CD4-positive, alpha-beta T cell treated with Interleukin-4 for 1 hour (primary cell): ENCODE measurements at places on chromosomes 2 and 18.

DNA sequence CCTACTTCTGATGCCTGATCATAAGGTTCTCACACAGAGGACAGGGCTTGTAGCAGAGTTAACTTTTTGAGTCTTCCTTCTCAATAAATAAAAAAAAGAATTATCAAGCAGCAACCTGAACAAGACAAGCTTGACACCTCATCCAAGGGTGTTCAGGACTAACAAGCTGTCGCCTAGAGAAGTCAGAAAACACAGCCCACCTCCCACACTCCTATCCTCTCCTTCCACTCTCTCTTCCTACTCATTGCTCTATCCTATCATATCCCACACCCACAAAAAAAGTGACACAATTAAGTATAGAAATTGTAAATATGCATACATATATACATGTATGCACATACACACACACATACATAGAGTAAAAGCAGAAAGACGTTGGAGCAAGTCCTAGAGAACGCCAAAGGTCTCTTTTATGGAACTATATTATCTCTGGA lies 5.4 kb downstream of the NBAS start:
- no peak for DNase-seq

- DNase-seq, result no peak
Measured at GRCh38 chr18:32930695-32931301, 158.0 kb upstream of the KLHL14 start.

DNA sequence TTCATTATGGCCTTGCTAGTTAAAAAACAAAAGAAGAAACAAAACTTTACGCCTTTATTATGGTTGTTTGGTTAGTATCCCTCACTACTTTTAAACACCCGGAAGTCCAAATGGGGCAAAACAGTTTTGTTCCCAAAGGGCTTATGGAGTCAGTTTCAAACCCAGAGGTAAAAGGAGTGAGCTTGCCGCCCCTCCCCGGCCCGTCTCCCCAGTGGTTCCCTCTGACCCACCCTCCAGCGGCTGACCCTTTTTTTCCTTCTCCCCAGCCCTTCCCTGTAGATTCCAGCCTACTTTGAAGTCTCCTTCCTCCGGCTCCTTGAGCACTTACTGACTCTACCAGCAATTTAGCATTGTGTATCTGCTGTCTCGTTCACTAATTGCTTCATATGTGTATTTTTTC lies 209.2 kb downstream of the ICOS start:
- peak; percentile 4 for DNase-seq

DNA sequence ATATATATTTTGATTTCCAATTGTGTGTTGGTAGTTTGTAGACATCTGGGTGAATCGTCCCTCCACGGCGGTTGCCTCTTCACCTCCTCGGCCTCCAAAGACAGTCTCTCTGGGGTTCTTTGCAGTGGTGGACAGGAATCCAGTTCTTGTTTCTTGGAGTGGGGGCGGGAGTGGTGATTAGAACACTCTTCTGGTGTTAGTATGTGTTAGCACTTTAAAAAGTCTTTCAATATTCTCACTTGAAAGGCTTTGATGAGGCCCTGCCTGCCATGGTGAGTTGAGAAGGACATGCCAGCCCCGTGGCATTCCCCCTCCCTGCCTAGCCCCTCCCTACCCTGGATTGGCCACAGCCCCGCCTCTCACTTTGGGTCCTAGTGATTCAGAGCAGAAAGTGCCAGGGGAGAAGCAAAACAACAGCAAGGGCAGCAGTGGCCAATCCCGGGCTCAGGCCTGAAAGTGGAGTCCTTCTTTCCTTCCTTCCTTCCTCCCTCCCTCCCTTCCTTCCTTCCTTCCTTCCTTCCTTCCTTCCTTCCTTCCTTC lies 316.8 kb upstream of the HS6ST1 start:
- DNase-seq, result no peak

- DNase-seq, result no peak
Measured at GRCh38 chr2:126723281-126723815, 67.4 kb downstream of the GYPC start.

GRCh38 chr2:47310801-47311560 lies 92.0 kb upstream of the MSH2 start:
- DNase-seq, result no peak

- DNase-seq, result no peak
Measured at GRCh38 chr2:71852141-71852711, 295.4 kb downstream of the CYP26B1 start.

- DNase-seq, result no peak
Measured at GRCh38 chr2:39326644-39327043, 82.9 kb upstream of the CDKL4 start.

DNA sequence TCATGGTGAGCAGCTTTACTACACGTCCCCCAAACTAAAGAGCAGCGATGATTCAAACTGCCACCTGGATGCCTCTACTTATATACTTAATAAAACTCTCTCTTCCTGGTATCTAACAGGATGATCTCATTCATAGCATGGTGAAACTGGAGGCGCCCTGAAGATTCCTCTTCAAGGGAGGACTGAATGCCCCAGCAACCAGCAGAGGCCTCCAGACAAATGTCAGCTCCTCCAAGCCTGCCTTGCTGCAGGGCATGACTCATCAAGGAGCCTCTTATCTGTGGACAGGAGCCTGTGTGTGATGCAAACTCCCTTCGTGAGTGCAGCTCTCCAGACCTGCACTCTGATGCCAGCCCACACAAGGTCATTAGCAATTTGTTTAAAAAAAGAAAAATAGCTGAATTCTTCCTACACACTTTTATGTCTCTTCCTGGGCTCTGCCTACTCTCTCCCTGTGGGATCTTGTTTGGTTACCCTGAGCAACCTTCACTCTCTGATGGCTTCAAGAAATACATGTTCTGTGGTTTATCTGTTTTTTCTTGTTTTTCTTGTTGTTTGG lies 30.2 kb downstream of the LONRF2 start:
- no peak for DNase-seq

DNA sequence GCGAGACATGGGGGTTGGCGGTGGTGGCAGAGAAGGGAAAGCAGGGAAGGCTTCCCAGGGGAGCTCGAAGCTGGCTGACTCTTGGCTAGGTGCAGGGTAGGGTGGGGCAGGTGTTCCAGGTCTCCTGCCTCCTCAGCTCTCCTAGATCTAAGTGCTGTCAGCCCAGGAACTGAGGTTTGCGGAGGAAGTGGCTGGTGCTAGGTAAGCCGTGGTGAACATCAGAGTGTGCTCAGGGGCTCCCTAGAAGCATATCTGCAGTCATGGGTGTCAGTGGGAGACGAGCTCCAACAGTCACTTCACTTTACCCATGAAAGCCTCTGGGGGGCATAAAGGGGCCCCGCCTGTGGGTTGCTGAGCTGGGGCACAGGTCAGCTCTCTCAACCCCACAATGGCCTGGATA lies 34.1 kb downstream of the ARHGEF4 start:
- DNase-seq, result no peak
